Globus pallidus (tissue), 1 donor: ENCODE measurements at places on chromosomes 2 and 18.

- no peak for DNase-seq
These were observed 12.1 kb downstream of the CCDC141 start for GRCh38 chr2:179037807-179038206.

GRCh38 chr2:27085673-27086089 is 891 bp upstream of the KHK start:
- peak; percentile 78 for DNase-seq

DNA sequence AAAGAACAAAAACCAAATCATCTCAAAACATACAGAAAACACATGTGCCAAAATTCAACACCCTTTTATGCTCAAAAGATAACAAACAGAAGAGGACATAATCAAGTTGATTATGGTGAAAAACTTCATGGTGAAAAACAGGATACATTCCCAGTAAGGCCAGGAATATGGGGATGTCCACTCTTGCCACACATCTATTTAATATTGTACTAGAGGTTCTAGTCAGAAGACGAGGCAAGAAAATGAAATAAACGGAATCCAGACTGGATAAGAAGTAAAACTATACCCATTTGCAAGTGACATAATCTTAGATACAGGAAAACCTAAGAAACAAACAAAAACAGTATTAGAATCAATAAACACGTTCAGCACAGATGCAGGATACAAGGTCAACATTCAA is 40.8 kb downstream of the MAP3K2 start:
- no peak for DNase-seq

DNA sequence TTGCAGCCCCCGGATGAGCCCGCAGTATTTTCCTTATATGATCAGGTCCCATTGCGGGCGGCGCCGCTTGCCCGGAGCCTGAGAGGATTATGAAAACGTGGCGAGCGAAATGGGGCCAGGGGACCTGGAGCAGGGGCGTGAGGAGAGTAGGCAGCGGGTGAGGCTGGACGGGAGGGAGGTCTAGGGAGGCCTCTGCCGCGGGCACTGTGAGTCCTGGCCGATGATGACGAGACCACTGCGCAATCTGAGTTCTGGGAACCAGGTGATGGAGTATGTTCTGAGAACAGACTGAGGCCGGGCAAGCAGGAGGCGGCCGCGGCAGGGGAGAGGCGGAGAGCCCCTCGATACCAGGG is 790 bp upstream of the ACAA2 start:
- DNase-seq = no peak

DNA sequence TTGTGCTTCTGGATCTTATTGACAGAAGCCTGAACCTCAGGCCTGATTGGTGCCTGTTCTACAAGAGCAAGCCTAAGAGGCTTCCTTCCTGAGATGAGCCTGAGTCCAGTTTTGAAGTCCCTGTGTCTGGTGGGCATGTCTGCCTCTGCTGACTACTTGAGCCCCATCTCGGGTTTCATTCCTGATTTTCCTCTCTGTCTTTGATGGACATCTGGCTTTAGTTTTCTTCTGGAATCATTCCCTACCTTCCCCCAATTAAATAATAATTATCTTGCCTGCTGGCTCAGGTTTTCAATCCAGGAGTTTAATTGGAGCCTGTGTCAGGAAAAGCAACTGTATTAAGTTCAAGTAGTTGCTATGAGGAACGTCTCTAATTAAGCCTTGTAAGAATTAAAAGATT is 135.5 kb upstream of the MC4R start:
- no peak for DNase-seq
